ENCODE measurements at places on chromosomes 4 and X.

- DNase-seq, result no peak
Observed at GRCh38 chr4:2829321-2829932, 14.2 kb upstream of the ADD1 start.

- DNase-seq, result no peak
Observed at GRCh38 chr4:47837908-47838294, at the start of gene CORIN. CORIN (minus strand) TSS chr4:47838067; CDS start chr4:47837949, 118 bp downstream.

DNA sequence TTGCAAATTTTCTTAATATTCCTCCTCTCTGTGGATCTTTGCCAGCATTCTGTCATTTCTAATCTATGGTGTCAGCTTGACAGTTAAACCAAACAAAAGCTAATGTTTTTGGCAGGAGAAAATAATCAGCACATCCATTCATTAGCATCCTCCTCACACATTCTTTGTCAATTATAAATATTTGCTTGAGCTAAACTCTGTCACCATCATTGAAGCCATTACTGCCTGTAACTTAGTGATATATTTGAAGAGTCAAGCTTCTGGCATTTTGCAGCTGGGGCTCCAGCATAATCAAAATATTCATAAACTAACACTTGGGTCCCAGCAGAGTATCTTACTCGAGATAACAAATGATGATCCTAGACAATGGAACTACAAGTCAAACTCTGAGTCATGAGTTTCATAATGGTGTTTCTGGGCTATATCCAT lies 126.1 kb downstream of the EIF4E start:
- DNase-seq, result no peak

- peak; percentile 52 for DNase-seq
Observed at GRCh38 chr4:88659055-88659889, 38.4 kb downstream of the NAP1L5 start.

DNA sequence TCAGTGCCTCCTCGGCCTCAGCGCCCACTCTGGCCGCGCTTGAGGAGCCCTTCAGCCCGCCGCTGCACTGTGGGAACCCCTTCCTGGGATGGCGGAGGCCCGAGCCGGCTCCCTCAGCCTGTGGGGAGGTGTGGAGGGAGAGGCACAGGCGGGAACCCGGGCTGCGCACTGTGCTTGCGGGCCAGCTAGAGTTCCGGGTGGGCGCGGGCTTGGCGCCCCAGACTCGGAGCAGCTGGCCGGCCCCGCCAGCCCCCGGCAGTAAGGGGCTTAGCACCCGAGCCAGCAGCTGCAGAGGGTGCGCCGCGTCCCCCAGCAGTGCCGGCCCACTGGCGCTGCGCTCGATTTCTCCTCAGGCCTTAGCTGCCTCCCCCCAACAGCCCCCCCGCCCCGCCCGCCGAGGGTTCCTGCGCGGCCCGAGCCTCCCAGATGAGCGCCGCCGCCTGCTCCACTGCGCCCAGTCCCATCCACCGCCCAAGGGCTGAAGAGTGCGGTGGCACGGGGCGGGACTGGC lies 1137.0 kb downstream of the PCDH18 start:
- DNase-seq, result no peak

- DNase-seq, result peak; percentile 5
Observed at GRCh38 chrX:68462653-68463052, 29.4 kb upstream of the OPHN1 start.

GRCh38 chr4:98711526-98711925 lies 53.1 kb upstream of the TSPAN5 start:
- no peak for DNase-seq

DNA sequence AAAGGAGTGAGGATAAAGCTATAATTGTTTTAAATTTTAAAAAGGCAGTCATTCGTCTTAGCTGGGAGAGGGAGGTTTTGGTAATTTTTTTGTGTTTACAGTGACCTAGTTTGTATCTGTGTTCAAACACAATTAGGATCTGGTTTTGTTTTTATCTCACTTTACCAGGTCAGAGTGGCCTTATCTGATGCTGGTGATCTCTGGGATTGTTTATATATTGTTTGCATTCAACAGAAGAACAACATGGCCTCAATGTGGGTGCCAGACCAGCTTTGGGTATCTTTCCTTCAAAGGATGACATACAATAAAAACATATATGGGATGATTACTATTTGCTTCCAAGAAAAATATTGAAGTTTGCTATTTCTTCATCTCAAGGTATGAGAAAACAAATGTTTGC lies 272.2 kb upstream of the UGT8 start:
- DNase-seq, result no peak

GRCh38 chr4:166252487-166253402 lies 379.7 kb downstream of the TLL1 start:
- no peak for DNase-seq

DNA sequence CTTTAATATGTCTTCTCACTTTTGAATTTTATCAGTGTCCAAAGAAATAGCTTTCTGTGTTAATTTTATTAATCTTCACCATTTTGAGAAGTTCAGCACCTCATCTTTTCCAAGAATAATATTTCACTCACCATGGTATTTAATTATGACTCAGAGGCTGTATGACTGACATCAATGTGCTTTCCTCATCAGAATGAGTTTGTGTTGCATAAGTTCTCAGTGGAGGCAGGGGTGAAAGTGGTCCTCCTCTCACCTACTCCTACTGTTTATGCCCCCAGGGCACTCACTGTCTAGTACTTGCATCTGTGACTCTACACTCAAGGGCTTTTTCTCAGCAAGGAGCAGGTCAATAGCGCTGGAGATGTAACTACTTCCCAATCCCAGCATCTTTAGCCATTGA lies 905.3 kb upstream of the INTU start:
- no peak for DNase-seq

DNA sequence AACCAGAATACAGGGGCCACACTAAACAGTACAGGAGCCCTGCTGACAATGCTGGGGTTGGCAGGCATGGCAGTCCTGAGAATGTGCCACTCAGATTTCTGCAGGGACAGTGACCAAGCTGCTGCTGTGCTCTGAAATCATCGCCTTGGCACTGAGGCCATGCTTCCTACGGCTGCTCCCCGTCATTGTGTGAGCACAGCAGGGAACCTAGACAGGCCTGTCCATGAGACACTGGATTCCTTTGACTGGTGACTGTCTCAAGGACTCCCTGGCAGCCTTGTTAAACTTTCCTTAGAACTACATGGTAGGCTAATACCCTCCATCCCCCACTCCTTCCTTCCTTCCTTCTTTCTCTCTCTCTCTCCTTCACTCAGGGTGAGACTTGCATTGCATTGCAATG lies 111.4 kb downstream of the LUZP4 start:
- no peak for DNase-seq

DNA sequence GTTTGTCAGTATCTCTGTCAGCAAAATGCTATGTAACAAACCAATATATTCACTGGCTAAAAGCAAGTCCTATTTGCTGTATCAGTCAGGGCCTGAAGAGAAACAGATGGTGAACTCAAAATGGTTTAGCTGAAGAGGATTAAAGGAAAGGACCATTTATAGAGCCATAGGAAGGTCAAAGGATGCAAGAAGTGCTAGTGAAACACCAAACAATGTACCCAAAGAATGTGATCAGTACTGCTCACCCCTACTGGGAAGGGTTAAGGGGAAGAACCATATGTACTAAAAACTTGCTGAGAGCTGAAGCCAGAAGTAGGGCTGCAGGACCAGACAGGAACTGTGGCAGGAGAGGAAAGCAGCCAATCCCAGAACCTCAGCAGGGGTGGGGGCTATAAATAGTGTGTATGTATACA lies 479.3 kb downstream of the INPP4B start:
- DNase-seq, result no peak

DNA sequence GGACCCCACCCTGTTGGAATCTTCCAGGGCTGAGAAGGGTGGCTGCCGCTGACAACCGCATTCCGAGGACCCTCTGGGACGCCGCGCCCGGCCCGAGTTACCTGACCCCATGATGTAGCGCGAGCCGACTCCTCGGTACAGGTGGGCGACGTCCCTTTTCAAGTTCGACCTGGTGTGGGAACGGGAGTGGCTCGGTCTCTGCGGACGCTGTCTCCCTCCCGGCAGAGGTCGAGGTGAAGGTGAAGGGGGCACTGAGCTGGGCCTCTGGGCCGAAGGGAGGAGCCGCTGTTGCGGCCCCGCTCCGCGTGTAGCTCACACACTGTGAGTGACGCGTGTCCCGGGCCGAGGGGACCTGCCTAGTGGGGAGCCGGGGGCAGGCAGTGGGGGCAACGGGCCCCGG lies 4.5 kb downstream of the GTPBP6 start:
- DNase-seq, result no peak

GRCh38 chrX:138986235-138986634 lies 274.7 kb upstream of the FGF13 start:
- no peak for DNase-seq

- no peak for DNase-seq
Observed at GRCh38 chrX:119429471-119429870, 30.3 kb downstream of the SLC25A43 start.
